ENCODE measurements at places on chromosomes 16 and 17.

- no peak for DNase-seq
Observed at GRCh38 chr17:28667870-28668269, 5.9 kb downstream of the SUPT6H start.

DNA sequence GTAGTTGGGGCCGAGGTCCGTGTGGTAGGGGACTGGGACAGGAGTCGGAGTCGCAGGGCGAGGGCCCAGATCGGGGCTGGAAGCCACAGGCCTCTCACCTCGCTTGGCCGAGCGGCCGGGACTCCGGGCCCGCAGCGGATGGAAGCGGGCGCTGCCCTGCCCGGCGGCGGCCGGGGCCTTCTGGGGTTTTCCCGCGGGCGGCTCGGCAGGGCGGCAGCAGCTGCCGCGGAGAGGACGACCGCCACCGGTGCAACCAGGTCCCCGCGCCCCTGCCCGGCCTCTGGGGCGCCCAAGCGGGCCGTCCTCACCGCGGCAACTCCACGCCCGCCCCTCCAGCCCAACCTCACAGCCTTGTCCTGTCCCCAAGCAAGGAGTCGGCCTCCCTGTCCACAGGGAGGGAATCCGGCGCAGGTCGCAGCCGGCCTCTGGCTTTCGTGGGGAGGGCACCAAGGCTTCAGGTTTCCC is 15.6 kb upstream of the UTP6 start:
- DNase-seq: no peak

DNA sequence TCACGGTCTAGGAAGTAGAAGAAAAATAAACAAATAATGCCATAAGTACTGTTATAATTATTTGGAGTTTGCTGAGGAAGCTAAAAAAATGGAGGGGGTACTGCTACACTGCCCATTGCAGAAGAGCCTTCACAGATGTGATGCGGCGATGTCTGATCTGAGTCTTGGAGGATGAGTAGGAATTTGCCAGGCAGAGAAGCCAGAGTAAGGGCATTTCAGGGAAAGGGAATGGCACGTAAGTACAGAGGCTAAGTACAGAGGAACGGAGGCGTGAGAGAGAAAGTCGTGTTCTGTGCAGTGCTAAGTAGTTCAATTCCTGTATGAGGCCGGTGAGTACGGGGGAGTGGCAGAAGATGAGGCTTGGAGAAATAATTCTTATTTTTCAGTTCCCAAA is 741 bp upstream of the GRB2 start:
- no peak for DNase-seq

GRCh38 chr17:13117616-13118015 is 99.8 kb upstream of the ELAC2 start:
- no peak for DNase-seq

- DNase-seq: no peak
Observed at GRCh38 chr17:81209141-81209540, 13.6 kb downstream of the CEP131 start.

DNA sequence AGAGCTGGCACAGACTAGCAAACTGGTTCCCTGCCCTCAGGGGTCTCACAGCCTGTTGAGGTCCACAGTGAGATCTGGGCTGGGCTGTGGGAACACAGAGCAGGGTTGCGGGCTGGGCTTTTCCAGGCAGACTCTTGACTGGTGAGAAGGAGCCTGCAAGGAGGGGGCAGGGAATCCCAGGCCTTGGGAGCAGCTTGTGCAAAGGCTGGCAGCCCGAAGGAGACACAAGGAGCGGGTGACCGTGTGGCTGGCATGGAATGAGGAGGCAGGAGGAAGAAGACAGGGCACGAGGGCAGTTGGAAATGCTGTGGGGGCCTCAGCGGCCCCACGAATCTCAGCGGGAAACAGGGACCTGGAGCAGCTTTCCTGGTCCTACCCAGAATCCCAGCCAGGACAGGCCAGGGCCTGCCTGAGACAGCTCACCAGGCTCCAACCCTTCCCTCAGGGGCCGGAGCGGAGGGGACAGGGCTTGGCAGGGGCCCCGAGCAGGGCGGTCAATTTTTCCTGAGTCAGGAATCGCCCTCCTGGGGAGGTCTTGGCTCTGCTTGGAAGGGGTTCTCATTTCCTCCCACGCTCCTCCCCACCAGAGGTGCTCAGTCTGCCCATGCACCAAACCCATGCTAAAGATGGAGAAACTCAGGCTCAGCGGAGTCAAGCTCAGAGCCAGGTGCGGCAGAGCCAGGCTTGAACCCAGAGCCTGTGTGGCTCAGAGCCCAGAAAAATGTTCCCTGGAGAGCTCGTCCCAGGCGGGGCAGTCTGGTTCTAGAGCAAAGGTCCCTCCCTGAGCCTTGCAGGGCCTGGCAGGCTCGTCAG is 9.2 kb upstream of the SNN start:
- no peak for DNase-seq

DNA sequence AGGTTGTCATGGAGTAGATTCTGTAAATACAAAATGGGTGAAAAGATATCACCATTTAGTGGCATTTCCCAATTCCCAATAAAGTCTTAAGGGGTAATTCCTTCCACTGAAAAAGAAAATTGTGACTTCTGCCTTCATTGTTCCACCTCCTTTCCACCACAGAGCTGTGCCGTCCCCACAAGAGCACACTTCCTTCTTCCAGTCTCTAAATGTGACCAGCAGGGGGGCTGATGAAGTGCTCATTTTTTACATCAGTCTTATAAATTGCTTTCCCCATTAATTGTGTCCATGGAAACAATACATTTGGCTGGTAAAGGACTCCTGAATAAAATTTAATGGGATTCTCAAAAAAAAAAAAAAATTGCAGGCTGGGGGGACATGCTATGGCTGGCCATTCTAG is 260.8 kb upstream of the PSMD7 start:
- no peak for DNase-seq

DNA sequence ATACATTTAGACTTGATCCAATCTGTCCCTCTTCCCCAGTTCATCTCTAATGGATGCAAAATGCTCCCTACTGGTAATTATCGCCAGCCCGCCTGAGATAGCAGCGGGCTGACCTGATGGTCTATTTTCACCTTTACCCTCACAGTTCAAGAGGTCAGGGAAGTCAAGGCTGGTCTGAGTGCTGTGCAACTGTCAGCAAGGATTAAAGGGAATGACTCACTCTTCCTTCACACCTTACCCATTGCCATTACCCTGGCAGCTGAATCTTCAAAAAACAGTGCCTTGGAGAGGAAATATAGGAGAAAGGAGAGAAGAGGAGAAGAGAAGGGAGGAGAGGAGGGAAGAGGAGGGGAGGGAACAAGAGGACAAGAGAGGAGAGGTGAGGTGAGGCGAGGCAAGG is 36.3 kb downstream of the GRB7 start:
- DNase-seq: peak; percentile 26

Measured in stimulated activated CD8-positive, alpha-beta memory T cell treated with anti-CD3 and anti-CD28 coated beads, Interleukin-4, amount 100 ng/mL, for 48 hours (primary cell).